ENCODE measurements at places on chromosomes 7 and 10.

DNA sequence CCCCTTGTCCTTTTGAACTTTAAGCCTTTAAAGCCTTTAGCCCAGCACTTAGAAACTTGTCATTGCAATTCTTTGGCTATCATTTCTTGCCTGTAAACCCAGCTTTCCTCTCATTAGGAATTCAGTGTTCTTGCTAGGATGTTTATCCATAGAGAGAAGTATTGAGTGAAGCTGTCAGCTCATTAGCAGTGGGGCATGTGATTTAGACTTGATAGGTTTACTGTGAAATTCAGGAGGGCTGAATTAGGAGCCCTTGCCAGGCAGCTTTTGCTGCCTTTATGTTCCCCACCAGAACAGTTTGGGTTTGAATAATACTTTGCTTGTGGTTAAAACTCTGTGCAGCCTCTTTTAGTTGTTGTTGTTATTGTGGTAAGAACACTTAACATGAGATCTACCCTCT lies 39.5 kb downstream of the LHFPL3 start:
- DNase-seq, result no peak

DNA sequence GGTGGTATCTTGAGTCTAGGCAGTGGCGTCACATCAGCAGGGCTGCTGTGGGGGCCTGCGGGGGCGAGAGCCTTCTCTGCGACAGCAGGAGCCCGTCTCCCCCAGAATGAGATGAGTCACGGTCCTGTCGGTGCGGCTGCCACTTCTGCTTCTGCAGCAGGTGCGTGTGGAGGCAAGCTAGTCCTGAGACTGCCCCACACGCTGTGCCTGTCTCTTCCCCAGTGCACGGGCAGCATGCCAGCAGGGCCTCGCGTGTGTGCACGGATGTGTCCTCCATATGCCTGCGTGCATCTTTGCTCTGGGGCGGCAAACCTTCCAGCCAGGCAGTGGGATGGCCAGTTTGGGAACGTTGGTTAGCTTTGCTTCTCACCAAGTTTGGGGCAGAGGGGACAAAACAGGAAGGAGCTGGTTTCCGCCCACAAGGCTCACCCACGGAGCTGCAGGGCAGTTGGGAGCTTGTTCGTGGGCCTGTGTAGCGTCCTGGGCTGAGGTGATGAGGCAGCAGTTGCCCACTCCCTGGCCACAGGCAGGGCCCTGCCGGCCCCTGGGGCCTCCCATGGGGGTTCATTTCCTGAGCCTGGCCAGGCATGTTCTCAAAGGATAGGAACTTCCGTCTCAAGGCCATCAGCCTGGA lies 60.8 kb upstream of the PPIF start:
- DNase-seq, result peak; percentile 49

DNA sequence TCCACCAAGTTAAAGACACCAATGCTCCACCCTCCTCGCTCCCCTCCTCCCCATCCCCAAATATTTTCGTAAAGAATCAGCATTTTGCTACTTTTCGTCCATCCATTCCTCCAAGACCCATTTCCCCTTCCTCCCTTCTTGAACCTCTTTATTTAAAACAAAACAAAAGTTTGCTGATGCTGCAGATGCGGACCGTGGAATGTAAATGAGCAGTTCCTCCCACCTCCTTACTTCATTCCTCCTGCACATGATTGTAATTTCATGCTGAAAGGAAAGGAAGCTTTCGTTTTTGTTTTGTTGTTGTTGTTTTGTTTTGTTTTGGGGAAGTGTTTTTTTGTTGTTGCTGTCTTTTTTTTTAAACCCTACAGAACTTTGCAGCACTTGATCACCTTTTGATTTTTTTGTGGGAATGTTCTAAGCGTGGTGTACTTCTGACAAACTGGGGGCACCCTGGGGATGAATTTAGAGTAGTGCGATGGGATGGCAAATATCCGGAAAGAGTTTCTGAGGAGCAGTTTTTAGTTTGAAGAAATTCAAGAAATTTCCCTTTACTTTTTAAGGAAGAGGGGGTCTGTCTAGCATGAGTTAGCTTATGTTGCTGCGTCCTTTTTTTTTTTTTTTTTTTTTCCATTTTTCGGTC lies 177.3 kb downstream of the TCF7L2 start:
- DNase-seq, result no peak

- no peak for DNase-seq
Measured at GRCh38 chr10:24488631-24489030, 235.1 kb downstream of the ARHGAP21 start.

DNA sequence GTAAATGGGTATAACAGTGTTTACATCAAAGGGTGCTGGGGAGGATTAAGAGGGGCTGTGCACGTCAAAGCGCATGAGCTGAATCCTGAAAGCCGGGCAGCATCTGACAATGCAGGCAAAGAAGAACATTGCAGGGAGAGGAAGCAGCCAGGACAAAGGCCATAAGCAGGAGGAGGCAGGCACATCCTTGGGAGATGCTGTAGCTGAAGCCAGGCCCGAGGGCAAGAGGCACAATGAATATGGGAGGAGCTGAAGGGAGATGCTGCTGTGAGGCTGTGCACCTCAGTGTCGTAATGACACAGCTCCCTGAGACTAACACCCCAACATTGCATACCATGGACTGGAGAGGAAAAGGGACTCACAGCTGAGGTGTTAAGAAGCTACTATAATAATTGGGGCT lies 129.2 kb downstream of the BTAF1 start:
- no peak for DNase-seq

DNA sequence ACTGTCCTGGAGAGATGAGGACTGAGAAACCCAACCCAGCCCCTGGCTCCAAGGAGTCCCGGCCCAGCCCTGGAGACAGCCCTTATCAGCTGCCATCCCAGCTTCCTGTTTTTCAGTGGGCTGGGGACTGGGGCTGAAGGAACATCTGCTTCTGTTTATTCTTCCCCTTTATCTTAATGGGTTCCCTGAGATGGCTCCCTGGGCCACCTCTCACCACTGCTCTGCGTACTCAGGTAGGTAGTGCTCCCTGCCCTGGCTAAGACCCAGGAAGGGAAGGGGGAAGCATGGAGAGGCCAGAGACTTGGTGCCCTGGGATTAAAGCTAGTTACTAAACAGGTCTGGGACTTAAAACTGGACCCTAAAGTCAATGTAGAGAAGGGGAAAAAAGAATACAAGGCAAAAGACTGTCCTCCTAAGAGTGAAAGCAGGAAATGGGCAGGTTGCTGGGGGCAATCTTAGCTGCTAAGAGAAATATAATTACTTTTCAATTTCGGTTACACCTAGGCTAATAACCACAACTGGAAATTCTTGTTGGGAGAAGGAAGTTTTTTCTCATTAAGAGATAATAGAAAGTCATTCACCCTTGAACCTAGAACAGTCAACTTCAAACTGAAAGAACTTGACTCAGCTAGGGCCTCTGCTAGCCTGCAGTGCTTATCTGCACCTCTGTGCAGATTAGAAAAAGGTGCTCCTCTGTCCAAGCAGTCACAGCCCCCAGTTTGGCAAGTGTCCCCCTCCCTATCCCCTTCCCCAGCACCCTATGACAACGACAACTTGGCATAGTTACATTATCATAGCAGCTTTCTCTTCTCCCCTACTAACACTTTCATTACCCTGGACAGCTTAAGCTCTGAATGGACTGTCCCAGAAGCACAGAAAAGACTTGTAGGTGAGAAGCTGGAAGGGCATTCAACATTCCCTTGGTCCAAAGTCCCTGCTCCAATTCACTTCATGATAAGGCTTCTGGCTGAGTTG lies 65.6 kb upstream of the KDM7A start:
- DNase-seq, result no peak
